ENCODE measurements at places on chromosomes 5 and 9.

- no peak for DNase-seq
Measured at GRCh38 chr9:123712399-123712798, 217.5 kb downstream of the DENND1A start.

GRCh38 chr5:13910201-13910600 lies 34.3 kb downstream of the DNAH5 start:
- DNase-seq = no peak

DNA sequence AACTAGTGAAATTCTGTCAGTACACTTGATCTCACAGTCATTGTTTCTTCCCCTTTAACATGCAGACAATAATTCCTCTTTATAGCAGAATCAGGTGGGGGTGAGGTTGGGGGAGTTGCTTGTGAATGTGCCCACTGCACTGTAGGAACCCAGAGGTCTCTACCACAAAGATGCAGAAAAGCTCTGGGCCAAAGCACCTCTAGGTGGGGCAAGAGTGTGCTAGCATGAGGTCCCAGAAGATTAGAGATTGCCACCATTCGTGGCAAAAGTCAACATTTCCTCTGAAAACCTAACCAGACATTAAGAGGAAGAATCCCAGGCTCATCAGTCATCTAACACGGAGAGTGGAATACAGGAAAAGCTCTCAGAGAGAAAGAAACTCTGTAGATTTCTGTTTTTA lies 74.5 kb downstream of the PTCD2 start:
- DNase-seq = no peak

DNA sequence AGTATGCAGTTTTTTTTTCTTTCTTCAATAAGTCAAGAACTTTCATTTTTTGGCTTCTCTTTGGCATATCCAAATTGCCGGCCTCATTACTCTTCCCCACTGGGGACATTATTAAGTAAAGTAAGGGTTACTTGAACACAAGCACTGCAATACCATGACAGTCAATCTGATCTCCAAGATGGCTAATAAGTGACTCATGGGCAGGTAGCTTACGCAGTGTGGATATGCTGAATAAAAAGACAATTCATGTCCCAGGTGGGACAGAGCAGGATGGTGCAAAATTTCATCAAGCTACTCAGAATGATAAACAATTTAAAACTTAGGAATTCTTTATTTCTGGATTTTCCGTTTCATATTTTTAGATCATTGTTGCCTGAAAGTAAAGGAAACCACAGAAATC lies 671.8 kb downstream of the ACTL7B start:
- no peak for DNase-seq

DNA sequence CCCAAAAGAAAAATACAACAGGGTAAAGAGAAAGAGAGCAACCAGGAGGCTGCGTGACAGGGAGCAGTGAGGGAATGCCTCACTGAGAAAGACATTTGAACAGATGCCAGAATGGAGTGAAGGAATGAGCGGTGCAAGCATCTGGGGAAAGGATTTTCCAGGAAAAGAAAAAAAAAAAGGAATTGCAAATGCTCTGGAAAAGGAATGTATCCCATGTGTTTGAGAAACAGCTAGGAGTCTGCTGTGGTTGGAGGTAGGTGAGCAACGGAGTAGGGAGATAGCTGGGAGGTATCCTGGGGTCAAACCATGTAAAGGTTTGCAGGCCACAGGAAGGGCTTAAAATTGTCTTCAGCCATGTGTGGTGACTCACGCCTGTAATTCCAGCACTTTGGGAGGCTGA lies 23.6 kb upstream of the CEMIP2 start:
- no peak for DNase-seq

GRCh38 chr9:131732636-131733289 lies 7.1 kb downstream of the RAPGEF1 start:
- no peak for DNase-seq

- DNase-seq = no peak
Measured at GRCh38 chr5:96253140-96253539, 179.9 kb downstream of the PCSK1 start.

DNA sequence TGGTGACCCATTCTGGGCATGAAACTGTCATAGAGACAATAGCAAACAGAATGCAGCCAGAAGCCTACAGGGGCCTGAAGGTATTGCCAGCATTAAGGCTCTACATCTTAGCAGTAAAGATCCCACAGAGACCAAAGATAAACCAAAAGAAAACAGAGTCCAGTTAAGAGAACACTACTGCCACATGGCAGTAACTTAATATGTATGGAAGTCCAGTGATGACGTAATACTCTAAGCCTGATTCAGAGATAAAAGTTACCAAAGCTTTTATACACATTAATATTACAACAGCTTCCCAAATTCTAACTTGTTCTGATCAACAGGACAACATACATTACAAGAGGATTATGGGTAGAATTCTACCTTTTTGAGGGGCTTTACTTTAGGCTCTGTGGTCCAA lies 371.5 kb downstream of the PRELID2 start:
- DNase-seq = no peak

DNA sequence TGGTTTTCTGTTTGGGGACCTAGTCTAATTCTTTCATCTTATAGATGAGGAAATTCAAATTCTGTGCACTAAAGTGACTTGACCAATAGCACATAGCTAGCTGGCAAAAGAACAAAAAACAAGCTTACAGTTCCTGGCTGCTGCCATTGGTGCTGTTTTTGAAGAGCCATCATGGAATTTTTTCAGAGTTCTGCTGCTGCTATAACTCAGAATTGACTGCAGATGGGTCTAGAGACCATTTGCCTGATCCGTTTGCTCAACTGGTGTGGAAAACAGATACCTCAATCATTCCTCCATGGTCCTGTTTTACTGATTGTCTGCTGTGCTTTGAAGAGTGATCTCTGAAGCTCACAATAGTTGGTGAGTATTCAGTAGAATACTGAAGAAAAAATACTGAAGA lies 15.2 kb downstream of the FBXL7 start:
- DNase-seq = no peak

Data from thyroid gland (tissue), 4 donors.